ENCODE measurements at places on chromosomes 4 and X.

- DNase-seq: no peak
Measured at GRCh38 chr4:164748375-164748774, 5.6 kb upstream of the SMIM31 start.

- DNase-seq: no peak
Measured at GRCh38 chrX:25202827-25203226, 187.1 kb upstream of the ARX start.

- DNase-seq: no peak
Measured at GRCh38 chr4:27218013-27218412, 357.4 kb downstream of the STIM2 start.

DNA sequence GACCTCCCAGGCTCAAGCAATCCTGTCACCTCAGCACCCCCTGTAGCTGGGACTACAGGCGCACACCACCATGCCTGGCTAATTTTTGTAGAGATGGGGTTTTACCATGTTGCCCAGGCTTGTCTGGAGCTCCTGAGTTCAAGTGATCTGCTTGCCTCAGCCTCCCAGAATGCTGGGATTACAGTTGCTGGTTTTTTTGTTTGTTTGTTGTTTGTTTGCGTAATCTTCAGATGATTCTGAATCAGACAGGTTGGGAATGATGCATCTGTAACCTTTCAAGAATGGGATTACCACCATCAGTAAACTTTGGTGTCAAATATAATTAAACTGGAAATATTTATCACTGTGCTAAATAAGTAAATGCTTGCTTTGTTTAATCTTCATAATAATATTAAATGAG is 62.0 kb upstream of the SLC10A4 start:
- DNase-seq: no peak

DNA sequence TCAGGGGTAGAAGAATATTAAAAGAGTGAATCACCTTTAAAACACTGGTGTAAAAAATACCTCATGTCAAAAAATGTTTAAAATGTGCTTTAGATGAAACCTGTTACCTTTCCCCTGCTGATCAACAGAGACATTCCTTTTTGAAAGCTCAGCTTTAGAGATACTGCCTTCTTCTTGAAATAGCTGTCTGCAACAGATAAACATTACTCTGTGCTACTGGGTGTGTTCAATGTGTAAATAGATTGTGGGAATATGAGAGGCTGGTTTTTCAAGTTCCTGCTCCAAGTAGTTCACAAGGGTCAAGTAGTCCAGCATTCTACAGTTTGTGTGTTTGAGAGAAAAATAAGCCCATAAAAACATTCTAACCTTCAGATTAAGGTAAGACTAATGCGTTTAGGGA is at the start of gene SYTL5:
Gene SYTL5, plus strand, starts transcription at position 263 of the 400 bp plus-strand sequence. CDS start 27,337 bp downstream, outside the sequence.
- DNase-seq: no peak

DNA sequence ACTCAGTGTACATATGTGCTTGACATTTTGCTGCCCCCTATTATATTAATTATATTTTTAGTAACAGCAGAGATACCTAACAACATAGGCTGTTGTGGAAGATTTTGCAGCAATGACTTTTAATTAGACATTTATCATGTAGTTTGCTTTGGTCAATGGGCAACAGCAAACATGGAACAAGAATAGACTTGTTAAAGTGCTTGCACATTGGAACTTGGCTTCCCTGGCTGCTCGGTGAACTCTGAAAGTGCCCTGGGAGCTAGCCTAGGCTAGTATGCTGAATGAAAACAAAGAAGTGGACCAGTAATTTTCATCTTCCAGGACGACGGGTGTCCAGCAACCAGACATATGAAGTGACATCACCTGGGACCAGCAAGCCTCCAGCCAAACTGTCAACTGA is 1157.1 kb downstream of the ARAP2 start:
- no peak for DNase-seq

DNA sequence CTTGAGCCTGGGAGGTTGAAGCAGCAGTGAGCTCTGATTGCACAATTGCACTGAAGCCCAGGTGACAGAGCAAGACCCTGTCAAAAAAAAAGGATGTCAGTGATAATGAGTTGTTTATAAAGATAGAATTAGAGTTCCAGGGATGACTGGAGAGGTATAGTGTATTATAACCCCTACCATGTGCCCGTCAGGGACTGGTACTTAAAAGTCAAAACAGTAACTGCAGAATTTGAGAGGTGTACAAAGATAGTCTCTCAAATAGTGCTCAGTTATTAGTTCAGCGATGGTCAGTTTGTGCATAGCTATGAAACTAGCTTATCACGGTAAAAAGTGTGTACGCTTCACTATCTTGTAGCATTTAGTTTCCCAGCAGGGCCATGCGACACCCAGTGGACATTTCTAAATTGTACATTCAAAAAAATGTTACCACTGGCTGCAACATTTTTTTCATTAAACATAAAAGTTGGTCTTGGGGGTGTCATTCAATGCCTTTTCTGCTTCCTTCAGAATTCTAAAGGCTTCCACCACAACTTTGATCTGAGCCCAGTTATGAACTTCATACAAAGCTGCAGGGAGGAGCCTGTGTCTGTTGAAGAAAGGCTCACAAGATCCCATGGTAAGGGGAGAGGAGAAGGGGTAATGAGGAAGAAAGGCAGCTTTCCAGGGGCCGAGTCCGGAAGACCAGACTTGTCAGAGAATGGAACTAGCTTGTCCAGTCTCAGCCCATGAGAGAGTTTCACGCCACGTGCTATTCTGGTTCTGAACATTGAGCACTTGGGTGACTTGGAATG is 9.2 kb upstream of the GYG2 start:
- no peak for DNase-seq

GRCh38 chrX:16445166-16445752 is 204.7 kb upstream of the S100G start:
- DNase-seq: no peak

DNA sequence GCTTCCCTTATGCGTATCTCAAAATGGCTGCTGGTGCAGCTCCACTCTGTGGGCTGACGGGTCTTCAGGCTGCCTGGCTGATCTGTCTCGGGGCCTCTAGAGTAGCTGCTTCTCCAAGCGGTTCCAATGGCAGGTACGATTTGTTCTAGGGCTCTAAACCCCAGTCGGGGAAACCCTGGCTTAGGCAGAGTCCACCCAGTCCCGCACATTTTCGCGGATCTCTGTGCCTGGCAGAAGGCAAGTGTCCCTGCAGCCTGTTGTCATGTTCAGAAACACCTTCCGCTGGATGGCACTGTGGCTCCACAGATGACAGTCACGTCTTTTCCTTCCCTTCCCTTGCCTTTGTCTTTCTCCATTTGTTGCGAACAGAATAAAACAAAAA is 54.4 kb downstream of the NBDY start:
- DNase-seq: peak; percentile 45

GRCh38 chr4:112270640-112271421 is 14.9 kb downstream of the TIFA start:
- DNase-seq: no peak

DNA sequence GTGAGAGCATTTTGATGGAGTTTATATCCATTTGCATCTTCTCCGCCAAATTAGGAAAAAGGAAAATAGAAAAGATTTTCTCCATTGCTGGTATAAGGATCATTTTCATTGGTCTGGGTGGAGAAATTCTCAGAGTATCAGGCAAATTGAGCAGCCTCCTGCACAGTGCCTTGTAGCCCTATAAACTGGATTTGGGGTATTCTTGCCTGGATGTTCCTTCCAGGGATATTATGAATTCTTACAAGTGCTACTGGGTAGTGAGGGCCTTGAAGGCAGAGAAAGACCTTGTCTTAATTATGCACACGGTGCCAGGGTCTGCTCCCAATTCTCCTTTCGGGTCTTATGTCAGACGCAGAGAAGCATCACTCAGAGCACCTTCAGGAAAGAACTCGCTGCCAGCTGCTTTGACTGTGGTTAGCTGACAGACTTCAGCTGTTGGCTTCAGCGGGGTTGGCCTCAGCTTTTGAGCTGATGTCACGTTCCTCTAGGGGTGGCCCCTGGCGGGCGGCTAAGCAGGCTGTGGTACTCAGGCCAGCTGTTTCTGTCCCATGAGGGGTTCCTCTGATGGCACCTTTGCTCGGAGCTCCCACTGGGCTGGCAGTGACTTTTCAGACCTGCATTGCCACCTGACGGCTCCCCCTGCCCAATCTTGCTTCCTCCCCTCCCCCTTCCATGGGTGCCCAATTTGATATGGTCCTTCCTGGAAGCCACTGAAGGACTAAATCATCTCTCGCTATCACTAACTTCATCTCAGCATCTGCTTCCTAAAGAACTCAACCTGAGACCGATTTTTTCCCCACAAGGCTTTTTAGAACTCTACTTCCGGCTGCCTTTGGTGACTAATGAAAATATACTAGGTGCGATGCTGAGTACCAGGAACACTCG is 519.5 kb downstream of the BCOR start:
- no peak for DNase-seq

GRCh38 chr4:174352061-174352819 is 68.5 kb downstream of the CEP44 start:
- DNase-seq: no peak

DNA sequence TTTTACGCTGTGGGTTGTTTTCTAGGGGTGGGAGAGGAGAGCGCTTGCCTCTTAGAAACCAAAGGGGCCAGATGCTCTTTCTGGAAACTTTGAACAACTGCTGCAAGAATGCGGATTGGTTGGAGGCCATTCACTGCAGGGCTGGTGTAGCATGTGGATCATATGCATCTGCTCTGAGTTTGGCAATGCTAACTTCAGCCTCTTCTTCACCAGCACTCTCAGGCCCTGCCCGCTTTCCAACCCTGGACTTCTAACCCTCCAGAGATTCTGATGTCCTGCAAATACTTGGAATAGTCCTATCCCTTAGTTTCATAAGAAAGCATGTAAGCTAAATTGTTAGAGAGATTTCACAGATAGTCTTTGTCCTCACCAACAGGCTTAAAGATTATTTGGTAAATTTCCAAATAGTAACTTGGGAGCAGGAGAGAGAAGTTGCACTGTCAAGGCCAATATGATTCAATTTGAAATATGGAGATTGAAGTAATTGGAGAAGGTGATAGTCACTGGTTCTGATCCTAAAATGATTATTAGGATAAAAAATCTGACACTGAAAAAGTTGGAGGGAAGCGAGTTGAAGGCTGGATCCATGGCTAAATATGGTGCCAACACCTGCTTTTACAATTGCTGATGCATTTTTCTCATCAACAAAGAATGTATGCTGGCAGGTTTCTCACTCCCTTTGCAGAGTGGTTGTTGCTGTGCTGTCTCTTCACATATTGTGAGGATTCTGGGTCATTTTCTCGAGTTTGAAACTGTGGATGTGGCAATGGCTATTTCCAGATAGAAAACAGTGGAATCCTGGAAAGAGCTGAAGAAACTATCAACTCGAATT is 210.4 kb downstream of the PTTG2 start:
- no peak for DNase-seq

- no peak for DNase-seq
Measured at GRCh38 chr4:111449657-111450056, 695.6 kb upstream of the FAM241A start.

DNA sequence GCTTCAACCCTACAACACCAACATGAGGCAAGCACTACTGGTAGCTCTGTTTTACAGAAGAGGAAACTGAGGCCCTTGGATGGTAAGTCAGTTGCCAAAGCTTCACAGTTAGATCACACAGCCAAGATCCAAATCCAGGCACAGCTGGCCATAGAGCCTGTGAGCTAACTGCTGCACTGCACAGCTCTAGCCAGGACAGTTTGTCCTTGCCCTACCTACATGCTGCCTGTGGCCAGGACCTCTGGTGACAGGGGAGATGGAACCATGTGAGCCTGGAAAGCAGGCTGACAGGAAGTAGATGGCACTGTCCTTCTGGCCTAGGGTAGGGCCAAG is 257.8 kb downstream of the FBXW7 start:
- no peak for DNase-seq

GRCh38 chrX:14865201-14865600 is 7.7 kb downstream of the FANCB start:
- DNase-seq: no peak

DNA sequence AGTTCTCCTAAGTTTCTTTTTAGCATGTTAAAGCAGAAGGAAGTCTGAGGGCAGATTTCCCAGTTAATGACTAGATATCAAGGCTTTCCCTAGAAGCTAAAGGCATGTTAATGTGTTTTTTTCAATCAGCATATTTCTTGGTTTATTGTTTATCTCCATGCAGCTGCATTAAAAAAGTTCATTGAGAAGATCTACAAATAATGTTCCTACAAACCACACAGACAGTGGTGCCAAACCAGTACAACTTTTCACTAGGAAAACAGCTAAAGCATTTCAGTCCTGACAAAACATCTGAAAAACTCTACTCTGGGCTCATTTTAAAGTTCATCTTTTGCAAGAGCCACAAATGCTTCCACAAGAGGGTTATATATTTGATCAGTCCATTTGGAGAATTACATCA is 320.0 kb downstream of the ADGRL3 start:
- DNase-seq: no peak

DNA sequence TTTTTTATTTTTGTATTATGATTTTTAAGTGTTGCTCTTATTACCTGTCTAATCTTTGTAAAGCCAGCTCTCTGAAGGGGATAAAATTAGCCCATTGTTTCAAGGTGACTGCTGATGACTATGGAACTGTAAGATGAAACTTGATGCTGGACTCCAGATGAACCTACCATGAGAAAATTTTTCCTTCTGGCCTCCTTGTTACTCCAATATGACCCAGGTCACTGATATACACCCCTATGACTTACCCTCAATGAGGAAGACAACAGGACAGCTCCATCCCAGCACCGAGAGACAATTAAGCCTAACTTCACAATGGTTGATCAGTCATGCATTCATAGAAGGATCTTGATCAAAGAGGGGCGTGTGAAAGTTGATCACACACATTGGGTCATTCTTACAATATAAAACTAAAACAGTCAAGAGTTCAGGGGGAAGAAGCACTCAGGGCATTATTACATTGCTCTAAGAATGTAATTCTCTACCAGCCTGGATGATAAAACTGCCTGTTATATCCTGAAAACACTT is 230.8 kb upstream of the AGTR2 start:
- DNase-seq: no peak

DNA sequence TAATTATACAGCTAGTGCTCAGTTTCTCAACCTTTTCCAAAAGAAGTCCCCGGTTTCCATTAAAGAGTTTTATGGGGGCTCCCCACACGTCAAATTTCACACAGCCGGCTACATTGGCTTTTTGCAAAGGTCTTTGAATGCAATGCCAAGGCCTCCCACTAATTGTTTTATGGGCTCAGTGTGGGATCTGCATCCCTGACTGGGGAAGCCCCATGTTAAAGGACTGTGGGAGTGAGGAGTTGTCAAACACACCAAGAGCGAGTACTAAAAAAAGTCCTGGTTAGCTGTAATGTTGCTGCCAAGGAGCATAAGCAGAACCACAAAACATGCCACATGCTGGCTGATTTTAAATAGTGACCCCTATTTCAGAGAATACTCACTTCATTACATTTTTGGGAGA is 162.6 kb downstream of the BMPR1B start:
- no peak for DNase-seq

- DNase-seq: no peak
Measured at GRCh38 chr4:25002681-25003080, 28.1 kb downstream of the LGI2 start.

- DNase-seq: no peak
Measured at GRCh38 chr4:8238515-8239053, 31.0 kb upstream of the HTRA3 start.

Data from cerebellar nuclear complex (tissue), 1 donor.